ENCODE measurements at places on chromosomes 1 and 21.

DNA sequence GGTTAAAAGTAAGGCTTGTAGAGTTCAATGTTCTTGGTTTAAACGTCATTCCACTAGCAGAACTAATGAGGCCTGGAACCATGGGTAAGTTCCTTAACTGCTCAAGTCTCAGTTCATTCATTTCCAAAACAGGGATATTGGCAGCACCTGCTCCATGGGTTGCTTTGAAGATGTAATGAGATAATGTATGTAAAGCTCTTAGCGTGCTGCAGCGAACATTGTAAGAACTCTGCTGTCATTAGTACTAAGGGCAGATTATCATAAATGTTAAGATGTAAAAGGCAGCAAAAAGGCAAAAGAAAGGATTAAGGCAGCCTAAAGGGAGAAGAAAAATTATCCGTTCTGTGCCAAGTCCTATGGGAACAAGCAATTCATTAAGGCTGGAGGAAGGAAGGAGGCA lies 129.1 kb upstream of the NGF start:
- DNase-seq, result no peak

GRCh38 chr1:48082271-48082962 lies 85.2 kb upstream of the TRABD2B start:
- no peak for DNase-seq

GRCh38 chr1:44424747-44425146 lies 19.7 kb downstream of the RNF220 start:
- DNase-seq, result no peak

DNA sequence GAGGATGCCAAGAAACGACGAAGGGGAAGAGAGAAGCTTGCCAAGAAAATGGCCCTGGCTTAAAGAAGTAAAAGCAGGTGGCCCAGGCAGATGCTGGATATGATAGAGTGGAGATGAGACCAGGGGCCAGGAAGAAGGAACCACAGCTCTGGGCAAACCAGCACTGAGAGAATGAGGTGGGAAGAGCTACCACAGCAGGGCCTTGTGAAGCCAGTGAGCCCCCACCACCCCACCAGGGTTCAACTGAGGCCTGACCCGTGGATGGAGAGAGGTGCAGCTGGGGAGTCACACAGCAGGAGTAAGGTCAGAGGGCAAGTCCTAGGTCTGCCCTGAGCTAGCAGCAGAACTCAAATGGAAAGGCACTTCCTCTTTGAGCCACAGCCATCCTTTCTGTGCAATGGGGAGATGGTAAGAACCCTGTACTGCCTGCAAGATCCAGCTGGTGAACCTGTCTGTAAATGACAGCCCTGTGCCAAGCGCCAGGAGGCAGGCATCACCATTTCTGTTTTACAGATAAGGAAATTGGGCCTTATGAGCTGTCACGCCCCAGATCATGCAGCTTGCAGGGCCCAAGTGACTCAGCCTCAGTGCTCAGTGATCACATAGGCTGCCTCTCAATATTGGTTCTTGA lies 8.5 kb downstream of the SH3BGRL3 start:
- DNase-seq, result peak; percentile 45

DNA sequence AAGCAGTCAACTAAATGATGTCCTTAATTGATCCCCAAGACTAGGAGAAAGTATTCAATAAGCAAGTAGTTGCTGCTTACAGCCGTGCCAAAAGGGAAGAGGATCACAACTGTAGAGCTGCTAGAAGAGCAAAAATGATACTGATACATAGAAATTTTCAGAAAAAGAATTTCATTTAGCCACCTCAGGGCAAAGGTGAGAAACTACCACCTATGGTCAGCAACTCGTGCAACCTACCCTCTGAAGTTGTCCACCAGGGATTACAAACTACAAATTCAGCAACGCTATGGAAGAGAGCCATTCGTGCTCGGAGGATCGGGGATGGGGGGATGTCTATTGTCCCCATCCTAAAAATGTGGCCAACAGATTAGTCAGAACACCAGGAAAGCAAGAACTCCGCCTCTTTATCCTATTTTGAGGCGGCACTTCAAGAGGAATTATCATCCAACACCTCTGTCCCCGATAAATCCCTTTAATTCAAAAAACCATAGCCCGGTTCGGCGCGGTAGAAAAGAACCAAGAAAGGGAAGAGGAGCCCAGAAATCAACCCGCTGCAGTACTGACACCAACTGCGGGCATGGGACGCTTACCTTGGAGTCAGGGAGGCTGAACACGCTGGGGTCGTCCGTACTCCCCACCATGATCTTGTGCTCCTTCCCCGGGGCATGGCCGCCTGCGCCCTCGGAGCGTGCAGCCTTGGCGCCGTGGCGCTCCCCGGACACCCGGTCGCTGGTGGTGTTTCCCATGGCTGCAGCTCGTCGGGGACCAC lies 687 bp downstream of the PRKAB2 start:
- no peak for DNase-seq

DNA sequence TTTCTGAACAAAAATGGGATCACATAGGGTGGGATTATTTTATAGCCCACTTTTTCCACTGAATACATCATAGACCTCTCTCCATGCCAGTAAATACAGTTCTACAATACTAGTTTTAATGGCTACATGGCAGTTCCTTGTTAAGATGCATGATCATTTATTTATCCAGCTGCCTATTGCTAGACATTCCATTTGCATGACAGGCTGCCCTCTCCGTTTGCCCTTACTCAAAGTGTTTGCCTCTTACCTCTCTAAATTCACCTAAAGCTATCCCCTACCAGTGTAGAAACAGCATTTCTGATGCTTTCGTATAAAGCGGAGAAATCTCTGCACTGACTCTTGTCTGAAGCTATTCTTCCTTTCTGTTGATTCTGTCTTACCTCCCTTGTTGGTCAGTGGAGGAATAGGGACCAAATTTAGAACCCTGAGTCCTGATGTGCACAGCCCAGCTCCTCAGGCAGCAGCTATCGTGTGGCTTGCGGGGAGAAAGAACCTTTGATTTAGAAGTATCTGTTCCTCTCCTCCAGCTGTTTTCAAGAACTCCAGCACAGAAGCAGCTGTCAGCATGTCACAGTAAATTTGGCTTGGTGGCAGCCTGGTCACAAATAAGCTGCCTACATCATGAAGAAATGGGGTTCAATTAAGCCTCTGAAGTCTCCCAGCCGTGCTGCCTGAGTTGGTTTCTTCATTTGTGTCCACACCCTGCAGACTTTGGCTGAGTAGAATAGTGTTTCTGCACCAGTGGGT lies 337.3 kb downstream of the PRDM2 start:
- no peak for DNase-seq

DNA sequence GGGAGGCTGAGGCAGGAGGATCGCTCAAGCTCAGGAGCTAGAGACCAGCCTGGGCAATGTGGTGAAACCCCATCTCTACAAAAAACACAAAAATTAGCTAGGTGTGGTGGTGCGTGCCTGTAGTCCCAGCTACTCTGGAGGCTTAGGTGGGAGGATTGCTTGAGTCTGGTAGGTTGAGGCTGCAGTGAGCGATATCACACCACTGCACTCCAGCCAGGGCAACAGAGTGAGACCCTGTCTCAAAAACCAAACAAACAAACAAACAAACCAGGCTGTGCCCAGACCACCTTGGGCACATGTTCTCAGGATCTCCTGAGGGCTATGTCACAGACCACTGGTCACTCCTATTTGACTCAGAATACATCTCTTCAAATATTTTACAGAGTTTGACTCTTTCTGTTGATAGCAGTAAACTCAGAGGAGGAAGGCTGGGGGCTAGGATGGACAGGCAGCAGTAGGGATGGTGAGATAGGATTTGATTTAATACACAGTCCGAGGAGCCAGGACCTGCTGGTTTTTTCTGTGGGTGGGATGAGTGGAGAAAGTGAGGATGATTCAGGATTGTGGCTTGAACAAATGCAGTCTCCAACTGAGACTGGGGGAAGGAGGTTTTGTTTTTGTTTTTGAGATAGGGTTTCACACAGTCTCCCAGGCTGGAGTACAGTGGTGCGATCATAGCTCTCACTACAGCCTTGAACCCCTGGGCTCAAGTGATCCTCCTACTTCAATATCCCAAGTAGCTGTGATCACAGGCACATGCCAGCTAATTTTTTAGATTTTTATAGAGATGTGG lies 46.5 kb downstream of the OLFML3 start:
- no peak for DNase-seq

DNA sequence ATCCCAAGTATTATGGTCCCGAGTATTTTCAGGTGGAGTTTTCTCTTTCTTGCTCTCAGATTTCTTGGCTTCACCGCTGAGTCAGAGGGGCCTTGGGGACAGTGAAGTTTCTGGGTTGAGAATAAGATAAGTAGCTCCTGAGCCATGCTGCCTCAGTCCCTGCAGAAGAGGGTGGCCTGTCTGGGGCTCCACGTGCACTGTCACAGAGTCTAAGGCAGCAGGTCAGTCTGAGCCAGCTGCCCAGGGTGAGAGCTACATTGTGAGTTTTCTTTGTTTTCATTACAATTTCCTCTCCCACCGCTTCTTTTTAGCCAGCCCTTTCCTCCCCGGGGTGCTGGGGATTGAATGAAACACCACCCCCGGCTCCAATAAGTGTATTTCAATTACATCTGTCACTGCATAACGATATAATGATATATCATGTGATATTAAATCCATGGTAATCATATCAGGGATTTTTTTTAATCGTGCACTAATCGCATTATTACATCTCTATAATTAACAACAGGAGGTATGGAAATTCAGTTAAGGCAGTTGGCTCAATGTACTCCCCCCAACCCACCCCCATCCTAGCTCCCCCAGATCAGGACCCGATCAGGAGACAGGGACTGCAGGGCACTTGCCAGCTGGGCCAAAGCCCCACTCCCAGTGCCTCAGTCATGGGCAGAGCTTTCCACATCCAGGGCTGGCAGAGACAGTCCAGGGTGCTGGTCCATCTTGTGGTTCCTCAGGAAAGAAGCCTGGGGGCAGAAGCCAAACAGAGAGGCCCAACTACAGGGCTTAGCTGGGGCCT lies 43.7 kb downstream of the DMAP1 start:
- no peak for DNase-seq

DNA sequence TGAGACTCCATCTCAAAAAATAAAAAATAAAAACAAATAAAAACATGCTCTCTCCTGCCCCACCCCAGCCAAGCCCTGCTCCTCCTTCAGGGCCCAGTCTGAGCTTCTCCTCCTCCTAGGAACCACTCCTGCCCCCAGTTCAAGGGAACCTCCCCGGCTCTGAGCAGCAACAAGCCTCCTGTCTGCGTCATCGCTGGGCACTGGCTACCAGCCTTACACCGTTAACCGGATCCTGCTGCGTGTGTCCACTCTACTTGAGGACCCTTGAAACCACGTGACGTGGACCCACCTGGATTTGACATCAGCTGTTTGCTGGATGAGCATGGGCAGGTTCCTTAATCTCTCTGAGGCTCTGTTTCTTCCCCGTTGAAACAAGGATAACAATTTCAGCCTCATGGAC lies 1.6 kb upstream of the TAS1R2 start:
- no peak for DNase-seq

DNA sequence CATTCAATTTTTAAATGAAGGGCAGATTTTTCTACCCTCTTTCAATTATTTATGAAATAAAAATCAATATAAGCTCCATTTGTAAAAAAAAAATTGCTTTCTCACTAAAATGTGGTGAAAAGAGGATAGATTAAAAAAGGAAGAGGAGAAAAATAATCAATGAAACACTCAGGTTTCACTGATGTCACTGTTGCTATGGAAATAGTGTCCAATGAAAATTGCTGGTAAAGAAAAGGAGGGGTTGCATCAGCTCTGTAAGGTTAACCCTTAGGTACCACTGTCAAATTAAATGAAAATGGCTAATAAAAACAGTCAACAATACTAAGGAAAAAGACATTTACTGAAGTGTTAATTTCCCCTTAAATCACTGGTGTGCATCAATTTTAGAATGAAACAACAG lies 91.6 kb upstream of the TTC39A start:
- no peak for DNase-seq

- no peak for DNase-seq
These were observed 563 bp upstream of the NFIA start for GRCh38 chr1:61081686-61082310.

DNA sequence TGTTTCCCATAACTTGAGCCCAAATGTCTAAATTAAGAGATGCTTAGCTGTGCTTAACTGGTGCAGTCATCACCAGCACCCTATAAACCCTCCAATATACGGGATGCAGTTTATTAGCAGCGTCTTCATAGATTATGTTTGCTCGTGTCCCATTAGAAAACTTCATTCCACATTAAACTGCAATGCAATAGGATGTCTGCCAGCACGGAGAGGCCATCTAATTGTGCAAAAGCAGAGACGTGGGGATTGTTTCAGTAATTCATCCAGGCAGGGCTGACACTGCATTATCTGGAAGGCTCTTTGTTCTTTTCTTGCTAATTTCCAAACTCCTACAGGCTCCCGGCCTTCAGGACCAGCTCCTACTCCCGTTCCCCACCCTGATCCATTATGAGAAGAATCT lies 89.5 kb downstream of the CSMD2 start:
- DNase-seq, result no peak

DNA sequence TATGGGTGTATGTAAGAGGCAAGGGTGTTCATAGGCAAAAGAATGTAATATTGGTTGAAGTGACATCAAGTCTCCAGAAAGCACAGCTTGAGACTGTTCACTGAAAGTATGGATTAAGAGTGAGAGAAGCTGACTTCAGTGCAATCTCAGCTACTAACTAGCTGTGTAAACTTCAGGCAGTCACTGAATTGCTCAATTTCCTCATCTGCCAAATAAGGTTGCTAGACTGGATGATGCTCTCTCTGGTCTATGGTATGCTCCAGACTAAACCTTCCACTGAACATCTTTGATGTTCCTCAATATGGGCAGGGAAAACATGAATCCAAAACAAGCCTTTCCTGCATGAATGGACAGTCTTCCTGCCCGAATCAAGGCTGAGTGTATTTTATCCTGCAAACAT lies 111.8 kb upstream of the USH2A start:
- DNase-seq, result no peak

GRCh38 chr1:225919906-225920305 lies 4.1 kb downstream of the PYCR2 start:
- no peak for DNase-seq

DNA sequence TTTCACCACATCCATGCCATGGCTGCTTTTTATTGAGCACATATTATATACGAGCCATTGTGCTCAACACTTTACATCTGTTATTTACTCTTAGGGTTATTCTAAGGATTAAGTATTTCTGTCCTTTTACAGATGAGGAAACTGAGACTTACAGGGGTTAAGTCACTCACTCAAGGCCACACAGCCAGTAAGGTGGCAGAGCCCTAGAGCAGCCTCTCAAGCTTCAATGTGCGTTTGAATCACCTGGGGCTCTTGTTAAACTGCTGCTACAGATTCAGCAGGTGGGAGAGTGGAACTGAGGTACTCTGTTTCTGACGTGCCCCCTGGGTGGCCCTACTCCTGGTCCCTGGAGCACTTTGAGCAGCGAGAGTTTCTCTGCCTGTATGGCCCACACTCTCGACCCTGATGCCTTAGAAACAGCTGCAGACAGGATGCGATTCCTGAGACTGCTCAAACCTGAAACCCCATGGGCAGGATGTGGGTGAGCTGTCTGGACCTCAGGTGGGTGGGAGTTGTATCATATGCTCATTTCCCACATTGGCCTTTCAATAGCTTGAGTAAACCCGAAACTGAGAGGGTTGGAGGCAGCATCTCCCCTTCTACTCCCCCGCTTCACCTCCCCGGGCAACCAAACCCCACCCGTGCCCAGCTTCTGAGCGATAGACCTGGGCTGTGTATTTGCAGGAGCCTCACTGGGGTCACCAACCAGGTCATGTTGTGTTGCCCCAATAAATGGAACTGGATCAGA lies 59.3 kb downstream of the MAN1C1 start:
- peak; percentile 60 for DNase-seq
